ENCODE measurements at places on chromosomes 4 and X.

GRCh38 chr4:8099981-8100464 lies 58.6 kb downstream of the ABLIM2 start:
- DNase-seq, result no peak

DNA sequence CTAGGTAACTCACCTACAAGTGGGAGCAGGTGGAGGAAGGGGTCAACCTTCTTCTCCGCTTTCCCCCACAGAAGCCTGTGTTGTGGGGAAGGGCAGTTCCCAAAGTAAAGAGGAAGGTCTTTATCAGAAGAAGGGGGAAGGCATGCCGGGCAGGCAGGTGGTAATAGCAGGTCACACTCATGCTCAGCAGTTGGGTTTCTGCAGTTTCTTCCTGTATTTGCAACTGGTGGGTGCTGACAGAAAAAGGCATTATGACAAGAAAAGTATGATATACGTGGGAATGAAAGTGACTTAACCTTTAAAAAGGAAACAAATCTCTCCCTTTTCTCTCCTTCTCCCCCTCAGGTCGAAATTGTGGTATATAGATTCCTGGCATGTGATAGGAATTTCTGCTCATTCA lies 3.7 kb downstream of the MTMR1 start:
- DNase-seq, result no peak

DNA sequence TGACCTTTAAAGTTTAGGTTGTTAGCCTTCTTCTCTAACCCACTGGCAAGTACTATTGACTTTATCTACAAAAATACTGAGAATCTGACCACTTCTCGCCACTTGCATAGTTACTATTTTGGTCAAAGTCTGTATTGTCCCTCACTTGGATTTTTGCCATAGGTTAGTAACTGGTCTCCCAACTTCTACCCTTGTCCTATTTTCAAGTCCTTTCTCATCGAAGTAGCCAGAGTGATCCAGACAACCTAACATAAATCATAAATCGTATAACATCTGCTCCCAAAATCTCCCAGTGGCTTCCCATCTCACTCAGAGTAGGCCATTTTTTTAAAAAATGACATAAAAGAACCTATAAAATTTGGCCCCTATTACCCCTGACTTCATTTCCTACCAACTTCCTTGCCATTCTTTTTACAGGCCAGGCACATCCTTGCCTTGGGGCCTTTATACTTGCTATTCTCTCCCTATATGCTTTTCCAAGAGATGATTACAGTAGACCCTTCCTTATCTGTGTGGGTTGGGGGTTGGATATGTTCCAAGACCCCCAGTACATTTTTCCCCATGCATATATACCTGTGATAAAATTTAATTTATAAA lies 29.0 kb downstream of the WDFY3 start:
- DNase-seq, result no peak

- DNase-seq, result peak; percentile 7
These were observed 154.9 kb upstream of the GYPA start for GRCh38 chr4:144295286-144295995.

DNA sequence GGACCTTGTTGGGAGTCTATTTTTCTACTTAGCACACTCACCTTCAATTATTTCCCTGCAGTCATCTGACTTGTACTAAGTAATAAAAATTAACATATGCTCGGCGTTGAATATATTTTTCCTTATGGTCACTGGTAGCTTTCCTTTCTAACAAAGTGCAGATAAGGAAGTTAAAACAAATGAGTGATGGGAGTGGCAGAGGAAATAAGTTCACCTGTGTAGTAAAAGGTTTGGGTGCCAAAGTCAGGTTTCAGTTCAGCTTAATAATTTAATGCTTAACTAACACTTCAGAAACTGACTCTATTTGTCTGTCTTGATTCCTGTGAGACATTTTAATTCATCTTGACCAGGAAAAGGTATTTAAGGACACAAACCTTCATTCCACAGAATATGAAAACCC lies 184.4 kb downstream of the PCDH7 start:
- no peak for DNase-seq

- no peak for DNase-seq
These were observed 118.4 kb upstream of the LNX1 start for GRCh38 chr4:53709693-53710092.

- no peak for DNase-seq
These were observed 330.2 kb downstream of the HS3ST1 start for GRCh38 chr4:11098461-11098860.

GRCh38 chr4:101037249-101037648 lies 310.1 kb downstream of the PPP3CA start:
- no peak for DNase-seq

- DNase-seq, result no peak
These were observed 33.6 kb upstream of the ARX start for GRCh38 chrX:25049357-25049756.

DNA sequence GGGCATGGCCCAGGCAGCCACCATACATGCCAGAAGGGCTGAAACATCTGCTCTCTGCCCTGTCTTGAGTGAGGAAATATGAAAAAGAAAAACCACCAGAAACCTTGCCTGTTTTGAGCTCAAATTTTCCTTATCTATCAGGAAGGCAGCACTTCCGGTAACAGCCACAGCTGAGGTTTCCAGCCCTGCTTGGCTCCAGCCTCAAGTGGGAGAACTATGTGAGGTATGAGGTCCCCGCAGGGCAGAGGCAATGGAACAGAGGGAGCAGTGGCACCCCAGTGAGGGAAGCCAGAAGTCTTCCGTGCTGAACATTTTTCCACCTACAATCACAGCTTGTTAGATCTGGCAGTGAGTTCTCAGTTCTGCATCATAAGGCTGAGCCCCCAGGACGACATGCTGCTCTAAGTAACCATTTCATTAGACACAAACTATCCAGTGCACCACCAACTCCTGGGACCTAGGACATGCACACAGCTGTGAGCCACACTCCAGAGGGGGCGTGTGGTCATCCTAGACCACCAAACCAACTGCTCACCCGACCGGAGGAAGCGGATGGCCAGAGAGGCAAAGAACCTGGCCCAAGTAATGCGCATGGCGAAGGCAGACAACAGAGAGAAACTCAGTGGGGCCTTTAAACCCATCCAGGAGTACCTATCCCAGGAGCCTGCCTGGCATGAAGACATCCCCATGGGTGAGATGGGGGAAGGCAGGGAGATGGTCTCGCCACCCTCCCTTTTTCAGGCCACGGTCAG lies 22.6 kb downstream of the WDR1 start:
- no peak for DNase-seq

DNA sequence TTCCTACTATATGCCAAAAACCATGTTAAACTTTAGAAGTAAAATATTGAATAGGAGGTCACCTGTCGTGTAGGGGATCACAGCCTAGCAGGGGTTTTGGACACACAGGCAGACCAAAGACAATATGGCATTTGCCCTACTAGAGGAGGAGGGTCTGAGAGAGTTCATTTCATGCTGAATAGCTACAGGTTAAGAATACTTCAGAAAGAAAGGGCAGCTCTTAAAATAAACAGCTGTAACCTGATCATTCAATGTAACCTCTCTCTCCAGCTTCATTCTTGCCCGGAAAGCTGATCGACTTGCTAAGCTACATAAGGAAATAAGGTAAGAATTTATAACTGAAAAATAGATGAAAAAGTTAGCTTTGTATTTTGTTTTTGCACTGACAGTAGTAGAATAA lies 79.9 kb downstream of the MAOA start:
- no peak for DNase-seq

DNA sequence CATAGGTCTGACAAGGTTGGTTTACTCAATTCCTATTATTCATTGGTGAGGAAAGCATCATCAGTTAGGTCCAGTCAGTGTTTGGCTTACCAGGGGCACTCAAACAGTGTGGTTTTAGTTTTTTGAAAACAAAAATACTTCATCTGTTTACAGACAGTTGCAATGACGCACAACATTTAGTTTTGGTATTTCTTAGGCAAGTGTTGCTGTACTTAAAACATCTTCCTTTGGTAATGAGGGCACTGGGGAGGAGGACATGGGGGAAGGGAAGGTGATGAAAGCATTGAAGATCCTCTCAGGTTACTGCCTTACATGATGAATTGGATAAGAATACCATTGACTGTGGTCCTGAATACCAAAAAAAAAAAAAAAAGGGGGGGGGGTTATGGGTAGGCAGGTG lies 93.7 kb upstream of the MAOA start:
- no peak for DNase-seq

DNA sequence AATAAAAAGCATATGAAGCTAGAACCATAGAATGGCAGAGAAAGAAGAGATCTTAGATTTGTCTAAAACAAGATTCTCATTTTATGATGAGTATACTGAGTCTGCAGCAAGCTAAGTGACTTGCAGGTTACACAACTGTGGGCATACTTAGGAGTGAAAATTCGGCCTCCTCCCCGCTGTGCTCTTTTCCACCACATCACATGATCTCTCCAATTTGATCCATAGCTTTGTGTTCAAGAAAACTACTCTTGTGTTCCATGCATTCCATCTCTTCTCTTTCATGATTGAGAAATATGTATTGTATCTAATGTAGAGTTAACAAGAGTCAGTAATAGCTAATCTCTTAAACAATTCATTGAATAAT lies 234.3 kb downstream of the SCFD2 start:
- no peak for DNase-seq

- peak; percentile 23 for DNase-seq
These were observed 15.7 kb downstream of the FHL1 start for GRCh38 chrX:136162827-136163570.

- no peak for DNase-seq
These were observed 44.0 kb upstream of the EFNB1 start for GRCh38 chrX:68784816-68785215.

DNA sequence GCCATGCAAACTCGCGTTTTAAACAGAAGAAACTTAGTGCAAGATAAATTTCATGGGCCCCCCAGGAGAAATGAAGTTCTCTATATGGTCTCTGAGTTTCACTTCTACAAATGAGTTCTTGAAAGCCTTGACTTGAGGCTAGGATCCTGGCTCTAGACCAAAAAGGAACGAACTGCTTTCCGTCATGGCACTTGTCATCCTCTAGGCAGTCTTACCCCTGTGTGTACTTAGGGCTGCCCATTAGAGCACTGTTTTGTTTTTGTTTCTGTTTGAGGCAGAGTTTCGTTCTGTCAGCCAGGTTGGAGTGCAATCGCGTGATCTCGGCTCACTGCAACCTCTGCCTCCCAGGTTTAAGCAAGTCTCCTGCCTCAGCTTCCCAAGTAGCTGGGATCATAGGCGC lies 29.0 kb downstream of the RNF4 start:
- no peak for DNase-seq

GRCh38 chr4:109820563-109820962 lies 5.0 kb downstream of the GAR1 start:
- no peak for DNase-seq

GRCh38 chr4:129804461-129804981 lies 708.6 kb downstream of the C4orf33 start:
- DNase-seq, result no peak

DNA sequence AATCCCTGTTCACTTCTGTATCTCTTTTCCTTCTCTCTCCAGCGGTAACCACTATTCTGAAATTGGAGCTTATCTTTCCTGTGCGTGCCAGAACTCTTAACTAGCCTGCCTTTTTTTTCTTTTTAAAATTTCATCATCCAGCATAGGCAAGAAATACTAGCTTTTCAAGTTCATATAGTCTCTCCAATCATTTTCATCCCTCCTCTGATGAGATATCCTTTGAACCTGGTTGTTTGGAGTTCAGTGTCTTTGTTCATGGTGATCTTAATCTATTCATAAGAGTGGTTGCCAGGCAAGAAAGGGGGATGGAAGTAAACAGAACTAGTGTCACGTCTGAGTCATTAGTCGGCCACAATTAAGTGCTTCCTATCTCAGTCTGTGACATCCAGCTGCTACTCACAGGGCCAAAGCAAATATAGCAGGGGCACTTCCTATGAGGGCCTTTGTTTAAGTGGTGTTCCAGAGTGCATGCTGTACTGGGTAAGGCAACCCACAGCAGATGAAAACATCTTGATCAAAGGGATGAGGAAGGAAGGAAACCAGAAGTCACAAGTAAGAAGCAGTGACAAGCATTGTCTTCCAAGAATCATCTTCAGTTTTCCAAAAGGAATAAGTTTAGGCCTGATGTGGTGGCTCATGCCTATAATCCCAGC lies 56.4 kb upstream of the XIAP start:
- peak; percentile 34 for DNase-seq

DNA sequence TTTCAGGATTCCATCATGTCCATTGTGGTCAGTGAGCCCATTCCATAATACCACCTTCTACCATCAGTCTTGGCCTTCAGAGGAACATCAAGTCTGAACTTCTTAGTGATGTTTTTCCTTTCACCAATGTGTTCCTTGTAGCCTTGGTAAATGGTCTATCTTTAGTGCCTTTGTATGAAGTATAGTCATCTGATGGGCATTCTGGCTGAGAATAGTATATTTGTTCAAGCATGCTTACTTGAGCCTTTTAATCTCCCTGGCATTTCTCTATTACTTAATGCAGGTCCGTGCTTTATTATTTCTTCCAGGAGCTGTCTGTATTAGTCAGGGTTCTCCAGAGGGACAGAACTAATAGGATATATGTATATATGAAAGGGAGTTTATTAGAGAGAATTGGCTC lies 99.7 kb downstream of the TLL1 start:
- DNase-seq, result no peak

DNA sequence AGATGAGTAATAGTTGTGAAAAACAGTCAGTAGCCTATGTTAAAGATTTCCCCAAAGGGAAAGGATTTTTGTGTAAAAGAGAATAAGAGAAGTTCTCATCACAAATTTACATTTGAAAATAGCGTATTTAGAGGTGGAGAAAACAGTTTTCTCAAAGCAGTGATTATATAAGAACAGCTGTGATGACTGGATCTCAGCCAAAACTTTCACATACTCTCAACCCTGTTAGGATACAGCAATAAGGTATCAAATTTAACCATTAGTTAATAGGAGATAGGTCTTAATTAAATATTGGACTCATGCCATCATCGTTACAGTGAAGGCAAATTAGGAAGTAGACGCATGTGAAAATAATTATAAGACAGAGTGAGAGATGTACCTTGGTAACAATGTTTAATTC lies 622.7 kb downstream of the PCDH18 start:
- DNase-seq, result no peak

DNA sequence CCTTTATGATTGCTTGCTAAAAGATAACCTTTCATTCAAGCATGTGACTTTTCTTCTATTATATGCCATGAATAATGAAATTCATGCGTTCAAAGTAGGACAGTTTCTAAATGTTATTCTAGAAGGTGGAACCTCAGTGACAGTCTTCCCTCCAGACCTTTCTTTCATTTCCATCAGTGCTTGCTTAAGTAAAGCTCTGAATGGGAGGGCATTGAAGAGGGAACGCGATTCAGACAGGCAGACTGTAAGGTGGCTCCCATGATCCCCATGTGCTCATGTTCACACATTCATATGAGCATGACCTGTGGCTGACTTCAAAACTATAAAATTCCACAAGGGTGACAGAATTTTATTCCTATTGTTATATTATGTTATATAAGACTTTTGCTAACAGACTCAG lies 1367.3 kb upstream of the IGFBP7 start:
- no peak for DNase-seq

- no peak for DNase-seq
These were observed 2.1 kb upstream of the AVPR2 start for GRCh38 chrX:153902385-153902784.

- DNase-seq, result no peak
These were observed 97.0 kb upstream of the LDB2 start for GRCh38 chr4:16995451-16995850.

- DNase-seq, result no peak
These were observed 15.6 kb downstream of the ATP2B3 start for GRCh38 chrX:153533091-153533490.

- DNase-seq, result no peak
These were observed 128.9 kb downstream of the RBM47 start for GRCh38 chr4:40500781-40501180.

- DNase-seq, result no peak
These were observed 45.6 kb upstream of the S100G start for GRCh38 chrX:16604337-16604736.

All from SK-N-DZ (cell line).